ENCODE measurements at places on chromosomes 5 and 9.

- H3K4me1 ChIP-seq, result peaks cover 4% of the 10 kb centered on the region
- H3K27ac ChIP-seq, result no peak overlapping the region
- no peaks in the 10 kb centered on the region for H3K36me3 ChIP-seq
- no peak overlapping the region for H3K4me3 ChIP-seq
Observed at GRCh38 chr5:168663276-168664004, 84.3 kb upstream of the PANK3 start.

DNA sequence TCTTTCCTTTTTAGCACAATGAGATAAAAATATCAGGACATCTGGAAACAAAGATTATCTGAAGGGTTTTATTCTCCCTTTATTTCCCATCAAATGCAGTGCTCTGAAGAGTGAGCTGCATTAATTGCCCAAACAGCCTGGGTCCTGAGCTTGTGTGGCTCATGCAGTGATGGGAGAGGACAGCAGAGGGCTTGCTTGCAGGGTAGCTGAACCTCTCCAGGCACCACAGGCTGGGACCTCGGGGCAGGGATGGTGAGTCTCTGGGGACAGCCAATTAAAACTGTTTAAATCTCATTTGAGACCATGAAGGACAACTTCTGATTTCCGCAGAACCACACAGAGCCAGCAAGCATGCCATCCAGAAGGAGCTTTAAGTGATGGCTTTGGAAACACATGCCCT, 71.2 kb downstream of the PLAC8L1 start:
- no peaks in the 10 kb centered on the region for H3K36me3 ChIP-seq
- H3K27me3 ChIP-seq, result no peaks in the 10 kb centered on the region
- no peak overlapping the region for H3K4me3 ChIP-seq
- no peak for DNase-seq

DNA sequence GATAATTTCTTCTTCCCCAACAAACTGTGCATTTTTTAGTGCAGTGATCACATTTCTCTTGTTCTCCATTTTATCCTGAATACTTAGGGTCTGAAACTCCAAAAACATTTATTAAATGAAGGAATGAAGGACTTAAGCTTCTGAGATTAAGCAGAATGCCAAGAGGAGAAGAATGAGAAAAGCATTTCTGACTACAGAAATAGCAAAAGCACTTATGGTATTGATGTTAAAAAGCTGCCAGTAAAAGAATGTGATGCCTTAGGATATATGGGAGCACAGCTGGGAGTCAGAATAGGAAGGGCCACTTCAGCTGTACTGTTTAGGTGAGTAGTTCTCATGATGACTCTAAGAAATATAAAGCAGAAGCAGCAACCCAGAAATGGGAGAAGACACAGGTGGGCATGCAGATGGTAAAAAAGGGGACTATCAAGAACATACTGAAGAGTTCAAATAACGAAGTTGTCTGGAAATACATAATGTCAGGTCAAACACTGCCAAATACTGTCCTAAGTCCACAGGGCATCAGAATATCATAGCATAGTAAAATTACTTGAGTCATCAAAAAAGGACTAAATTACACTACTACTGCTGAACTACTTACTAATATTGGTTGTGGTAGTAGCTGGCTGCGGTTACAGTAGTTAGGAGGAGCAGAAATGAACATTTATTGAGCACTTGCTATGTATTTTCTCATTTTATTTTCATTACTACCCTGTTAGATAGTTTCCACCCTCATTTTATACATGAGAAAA, 132.7 kb downstream of the MAPKAP1 start:
- no peak overlapping the region for H3K4me3 ChIP-seq
- no peak overlapping the region for H3K27ac ChIP-seq
- H3K36me3 ChIP-seq, result no peaks in the 10 kb centered on the region
- H3K4me1 ChIP-seq, result no peaks in the 10 kb centered on the region
- no peak for DNase-seq
- H3K27me3 ChIP-seq, result no peaks in the 10 kb centered on the region

- no peak overlapping the region for H3K27ac ChIP-seq
- no peak overlapping the region for H3K4me3 ChIP-seq
- H3K4me1 ChIP-seq, result no peaks in the 10 kb centered on the region
- no peaks in the 10 kb centered on the region for H3K27me3 ChIP-seq
Observed at GRCh38 chr5:9358961-9359685, 186.8 kb downstream of the SEMA5A start.
